ENCODE measurements at places on chromosomes 7 and 10.

- DNase-seq = no peak
These were observed 31.7 kb downstream of the HTRA1 start for GRCh38 chr10:122492999-122493481.

GRCh38 chr7:140448781-140449480, 30.4 kb downstream of the MKRN1 start:
- no peak for DNase-seq

DNA sequence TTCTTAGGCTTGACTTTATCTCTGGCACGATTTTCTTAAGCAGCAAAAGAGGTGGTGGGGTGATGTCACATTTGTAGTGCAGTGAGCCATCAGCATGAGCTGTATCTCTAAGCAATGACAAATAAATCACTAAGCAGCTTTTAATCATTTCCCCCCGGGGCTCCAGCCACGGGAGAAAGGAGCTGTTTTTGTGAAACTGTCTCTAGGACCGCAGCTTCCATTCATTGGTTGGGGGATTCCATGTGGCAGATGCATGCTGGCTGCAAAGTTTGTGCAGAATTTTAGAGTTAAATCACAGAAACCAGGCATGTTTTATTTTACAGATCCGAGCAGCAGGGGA, 464 bp downstream of the KIAA1217 start:
- peak; percentile 69 for DNase-seq

GRCh38 chr10:48938990-48939536, 577 bp downstream of the LRRC18 start:
- peak; percentile 43 for DNase-seq

GRCh38 chr7:21238400-21239116, 189.3 kb upstream of the SP4 start:
- DNase-seq = no peak

GRCh38 chr10:127356360-127356759, 160.0 kb upstream of the INSYN2A start:
- DNase-seq = no peak

DNA sequence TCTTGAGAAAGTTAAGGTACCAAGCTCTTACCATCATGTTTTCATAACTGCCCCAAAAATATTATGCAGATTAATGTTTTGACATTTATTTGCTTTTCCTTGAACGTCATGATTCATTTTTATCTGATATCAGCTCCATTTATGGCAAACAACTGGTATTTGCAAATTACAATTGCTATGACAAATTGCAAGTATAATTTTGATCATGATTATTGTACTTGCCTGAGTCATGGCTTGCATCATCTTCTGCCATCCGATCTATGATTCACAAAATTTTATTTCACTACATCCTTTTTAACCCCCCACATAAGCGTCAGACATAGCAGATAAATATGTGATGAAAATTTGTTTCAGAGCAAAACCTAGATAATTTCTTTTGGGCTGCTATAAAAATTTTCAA, 155.0 kb downstream of the STK31 start:
- no peak for DNase-seq

DNA sequence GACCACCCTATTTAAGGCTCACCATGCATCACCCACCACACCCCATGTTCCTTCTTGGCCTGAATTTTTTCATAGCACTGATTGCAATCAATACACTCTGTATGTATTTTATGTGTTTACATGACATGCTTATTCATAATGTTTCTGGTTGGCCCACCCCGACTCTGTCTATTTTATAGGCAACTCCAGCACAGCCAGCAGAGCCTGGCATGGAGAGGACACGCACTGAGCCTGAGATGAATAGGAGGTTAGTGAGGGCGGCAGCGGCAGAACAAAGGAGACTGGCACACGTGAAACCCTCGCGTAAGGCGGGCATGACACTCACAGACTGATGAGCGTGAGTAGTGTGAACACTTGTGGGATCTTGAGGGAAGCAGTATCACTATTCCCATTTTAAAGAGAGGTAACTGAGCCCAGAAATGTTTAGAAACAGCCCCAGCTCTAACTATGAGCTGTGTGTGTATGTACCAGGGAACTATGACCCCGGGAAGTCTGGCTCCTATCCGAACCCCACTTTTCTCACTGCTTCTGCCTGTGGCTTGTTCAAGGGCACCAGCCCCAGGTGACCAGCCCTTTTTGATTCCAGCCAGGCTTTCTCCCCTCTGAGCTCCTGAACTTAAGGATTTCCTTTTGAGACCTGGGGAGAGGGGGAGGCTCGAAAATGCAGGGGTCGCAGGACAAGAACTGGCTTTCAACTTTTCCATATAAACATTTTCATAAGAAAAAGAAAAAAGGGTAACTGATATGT, 113.3 kb downstream of the ARHGAP22 start:
- DNase-seq = peak; percentile 32

- DNase-seq = no peak
These were observed 290.8 kb downstream of the EXOC4 start for GRCh38 chr7:133543657-133544056.

GRCh38 chr10:109866168-109866994, 56.9 kb downstream of the XPNPEP1 start:
- DNase-seq = peak; percentile 57

DNA sequence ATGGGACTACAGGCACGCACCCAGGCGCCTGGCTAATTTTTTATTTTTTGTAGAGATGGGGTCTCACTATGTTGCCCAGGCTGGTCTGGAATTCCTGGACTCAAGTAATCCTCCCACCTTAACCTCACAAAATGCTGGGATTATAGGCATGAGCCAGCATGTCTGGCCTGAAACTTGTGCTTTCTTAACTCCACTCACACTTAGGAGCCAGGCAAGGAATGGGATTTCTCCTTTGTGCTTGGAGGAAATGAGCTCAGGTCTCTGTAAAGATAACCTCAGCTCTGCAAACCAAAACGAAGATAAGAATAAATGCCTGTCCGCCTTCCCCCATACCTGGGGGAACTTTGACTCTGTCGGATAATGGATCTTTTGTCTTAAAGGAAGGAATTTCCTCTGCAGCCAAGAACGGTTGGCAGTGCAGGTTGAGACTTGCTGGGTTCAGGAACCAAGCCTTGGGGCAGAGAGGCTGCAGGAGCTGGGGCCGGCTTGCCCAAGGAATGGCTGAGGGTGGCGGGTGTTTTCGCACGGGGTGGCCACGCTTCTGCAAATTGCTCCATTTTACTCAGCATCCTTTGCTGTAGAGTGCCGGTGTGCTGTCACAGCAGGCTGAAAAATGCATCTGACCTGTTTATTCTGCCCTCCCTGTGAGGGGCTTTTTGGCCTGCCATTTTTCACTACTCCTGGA, 174.2 kb downstream of the KIAA1217 start:
- peak; percentile 95 for DNase-seq

- no peak for DNase-seq
These were observed 410.8 kb upstream of the COBL start for GRCh38 chr7:51727441-51727840.

DNA sequence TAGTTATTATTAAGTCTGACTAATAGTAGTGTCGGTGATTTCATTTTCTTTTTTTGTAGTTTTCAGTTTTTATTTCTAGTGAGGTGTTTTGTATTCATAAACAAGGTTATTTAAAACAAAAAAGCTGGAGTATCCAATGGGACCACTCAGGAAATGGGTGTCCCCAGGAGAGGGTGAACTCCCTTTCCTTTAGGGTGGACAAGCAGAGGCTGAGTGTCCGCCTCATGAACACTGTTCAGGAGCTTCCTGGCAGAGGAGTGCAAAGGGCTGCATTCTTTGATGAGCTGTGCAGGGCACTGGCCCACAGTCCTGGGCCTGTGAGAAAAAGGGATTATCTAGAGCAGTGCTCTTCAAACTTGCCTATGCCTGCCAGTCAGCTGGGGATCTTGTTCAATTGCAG, 56.0 kb downstream of the ADAMTS14 start:
- no peak for DNase-seq

DNA sequence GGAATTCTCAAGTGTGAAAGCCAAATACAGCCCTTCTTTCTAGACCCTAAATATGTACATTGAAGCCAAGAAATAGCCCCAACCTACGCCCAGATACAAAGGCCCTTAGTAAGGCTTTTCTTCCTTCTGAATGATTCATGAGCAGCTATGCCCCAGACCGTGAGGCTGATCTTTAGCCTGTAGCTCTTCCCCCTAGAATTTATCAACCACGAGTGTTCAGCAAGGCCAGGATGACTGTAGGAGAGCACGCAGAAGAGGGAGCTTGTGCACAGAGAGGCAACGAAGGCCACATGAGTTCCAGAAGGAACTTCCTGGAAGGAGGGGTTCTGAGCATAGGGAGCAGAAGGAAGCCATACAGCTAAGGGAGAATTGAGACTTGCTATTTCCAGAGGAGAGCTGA, 53.0 kb upstream of the HABP2 start:
- DNase-seq = peak; percentile 15

DNA sequence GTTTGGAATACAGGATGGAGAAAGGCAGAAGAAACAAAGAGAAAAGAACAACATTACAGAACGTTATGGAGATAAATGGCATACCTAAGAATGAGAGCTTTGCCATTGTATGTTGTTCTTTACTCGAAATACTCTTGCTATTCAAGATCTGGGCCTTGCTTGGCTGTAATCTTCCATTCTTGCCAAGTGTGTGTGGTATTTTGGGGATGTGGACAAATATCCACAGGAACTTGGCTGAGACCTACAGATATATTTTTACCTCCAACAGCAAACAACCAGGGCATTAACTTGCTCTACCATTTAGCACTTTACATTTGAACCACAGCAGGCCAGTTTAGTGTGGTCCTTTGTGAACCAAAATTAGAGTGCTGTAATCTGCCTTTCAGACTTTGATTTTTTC, 76.3 kb downstream of the DKK1 start:
- DNase-seq = no peak

- peak; percentile 41 for DNase-seq
These were observed 135.7 kb downstream of the DNAJB6 start for GRCh38 chr7:157472311-157473050.

GRCh38 chr10:16518822-16519221, 2.9 kb downstream of the C1QL3 start:
- DNase-seq = no peak

DNA sequence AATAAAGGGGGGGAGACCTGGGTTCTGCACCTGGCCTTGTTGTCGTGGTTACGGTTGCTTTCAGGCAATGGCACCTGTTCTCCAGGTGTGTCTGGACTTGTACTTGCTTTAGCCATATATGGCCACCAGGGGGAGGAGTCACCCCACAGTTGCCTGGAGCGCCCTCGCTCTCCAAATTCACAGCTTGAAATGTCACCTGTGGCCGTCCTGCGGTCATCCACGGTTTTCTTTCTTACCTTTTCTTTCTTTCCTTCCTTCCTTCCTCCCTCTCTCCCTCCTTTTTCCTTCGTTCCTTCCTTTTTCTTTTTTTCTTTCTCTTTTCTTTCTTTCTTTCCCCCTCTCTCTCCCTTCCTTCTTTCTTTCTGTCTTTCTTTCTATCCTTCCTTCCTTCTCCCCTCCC, 157.2 kb upstream of the ZNF92 start:
- peak; percentile 70 for DNase-seq

DNA sequence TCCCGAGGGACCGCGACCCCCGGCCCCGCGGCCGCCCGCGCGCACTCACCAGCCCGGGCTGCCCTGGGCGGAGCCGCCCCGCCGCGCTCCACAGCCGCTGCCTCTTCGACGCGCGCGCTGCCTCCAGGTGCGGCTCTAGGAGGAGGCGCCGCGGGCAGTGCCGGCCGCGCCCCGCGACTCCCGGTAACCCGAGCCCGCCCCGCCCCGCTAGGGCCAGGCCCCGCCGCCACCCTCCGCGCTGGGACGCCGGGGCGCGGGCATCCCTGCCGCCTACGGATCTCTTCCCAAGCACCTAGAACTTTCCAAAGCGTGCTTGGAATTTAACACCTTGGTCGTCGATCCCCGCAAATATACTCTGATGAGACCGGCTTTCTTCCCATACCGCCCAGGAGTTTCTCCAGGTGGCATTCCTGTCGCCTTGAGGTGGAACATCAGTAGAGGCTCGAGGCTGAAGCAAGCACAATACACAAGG, at the start of gene SLC26A5:
TSS of gene SLC26A5 (minus strand) at position 159 of the 472 bp plus-strand sequence. CDS start 24,693 bp downstream, outside the sequence.
- peak; percentile 69 for DNase-seq

- DNase-seq = no peak
These were observed at the start of gene GIMAP8 for GRCh38 chr7:150450491-150451001. TSS of gene GIMAP8 (plus strand) at chr7:150450630. CDS start at chr7:150466699, 16,069 bp downstream.

GRCh38 chr7:142522735-142523134, 226.5 kb upstream of the PRSS1 start:
- no peak for DNase-seq

- DNase-seq = no peak
These were observed 106.0 kb downstream of the ABLIM1 start for GRCh38 chr10:114552050-114552449.

DNA sequence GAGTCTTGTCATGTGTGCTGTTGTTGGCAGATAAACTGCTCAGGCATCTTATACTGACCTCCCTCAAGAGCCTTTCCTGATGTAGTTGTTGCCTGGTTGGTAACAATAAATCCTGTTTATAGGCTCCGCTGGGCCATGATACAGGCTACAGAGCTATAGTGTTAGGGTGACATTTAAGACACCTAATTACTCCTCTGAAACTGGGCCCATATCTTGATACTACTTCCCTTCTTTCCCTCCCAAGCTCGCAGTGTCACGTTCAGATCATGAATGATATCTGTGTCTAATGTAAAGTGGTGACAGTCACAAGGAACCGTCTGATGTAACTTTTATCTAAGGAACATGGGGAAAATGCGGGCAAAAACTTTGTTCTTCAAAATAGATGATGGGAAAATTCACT, 35.4 kb downstream of the CROT start:
- no peak for DNase-seq

GRCh38 chr7:154424350-154424749, 372.2 kb downstream of the DPP6 start:
- no peak for DNase-seq

GRCh38 chr7:76358011-76358480, 745 bp downstream of the YWHAG start:
- no peak for DNase-seq

DNA sequence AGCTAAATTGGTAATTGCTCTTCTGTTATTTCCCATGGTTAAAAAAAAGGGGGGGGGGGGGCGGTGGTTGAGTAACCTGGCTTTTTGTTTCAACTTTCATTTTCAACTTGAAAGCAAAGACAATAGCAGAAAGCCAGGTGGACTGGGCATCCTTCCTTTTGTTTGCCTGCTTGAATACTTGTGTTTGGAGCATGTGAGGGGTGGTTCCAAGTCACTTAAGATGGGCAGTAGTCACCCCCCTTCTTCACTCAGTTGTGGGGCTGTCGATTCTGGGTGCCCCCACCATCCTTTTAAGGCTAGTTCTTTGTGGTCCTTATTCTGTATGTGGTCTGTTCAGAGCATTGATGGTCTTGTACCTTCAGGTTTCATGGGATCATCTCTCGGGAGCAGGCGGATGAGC, 165.6 kb upstream of the PRR15 start:
- no peak for DNase-seq

- DNase-seq = no peak
These were observed 355.1 kb downstream of the GALNT17 start for GRCh38 chr7:71486856-71487628.
